Right ventricle myocardium inferior (tissue), 1 donor: ENCODE measurements at places on chromosomes 16 and 17. TPM values are rescaled to one million over a fixed set of nuclear protein-coding genes. Genes with fewer than 3 reads are reported as not detected.

- peak; percentile 97 for DNase-seq
Measured at GRCh38 chr17:74379495-74380085, 12.3 kb downstream of the GPR142 start.

GRCh38 chr17:35555691-35556090 lies 4.9 kb downstream of the SLFN14 start:
- no peak for DNase-seq

CCL16 gene
- not detected for total RNA-seq

TBC1D16 gene
- total RNA-seq: 16.3 TPM

DNA sequence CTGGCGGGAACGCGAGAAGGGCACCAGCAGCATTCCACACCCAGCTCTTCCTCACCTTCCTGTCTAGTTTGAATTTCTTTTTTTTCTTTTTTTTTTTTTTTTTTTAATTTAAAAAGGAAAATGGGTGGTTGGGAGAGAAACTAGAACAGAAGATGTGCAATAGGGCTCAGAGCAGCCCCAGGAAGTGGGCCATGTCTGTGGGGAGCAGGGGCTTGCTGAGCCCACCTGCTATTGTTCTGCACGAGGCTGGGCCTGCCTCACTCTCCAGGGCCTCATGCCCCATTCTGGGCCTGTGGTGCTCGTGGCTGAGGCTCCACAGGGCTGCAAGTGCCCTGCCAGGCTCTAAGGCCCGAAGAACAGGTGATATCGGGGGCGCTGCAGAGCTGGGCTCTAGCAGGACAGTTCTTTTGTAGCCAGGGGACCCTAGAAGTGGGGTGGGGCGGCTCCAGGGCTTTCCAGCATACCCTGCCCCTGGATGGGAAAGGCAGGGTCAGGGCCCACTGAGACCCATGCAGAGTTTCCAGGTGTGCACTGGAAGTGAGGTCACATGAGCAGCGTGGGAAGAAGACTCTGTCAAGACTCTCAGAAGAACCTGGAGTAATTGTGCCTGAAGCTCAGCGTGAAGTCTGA lies 12.4 kb downstream of the MRPL27 start:
- DNase-seq: no peak
